ENCODE measurements at places on chromosomes 4 and X.

GRCh38 chr4:13866881-13867280 lies 239.4 kb upstream of the BOD1L1 start:
- DNase-seq, result no peak

- DNase-seq, result peak; percentile 18
These were observed 36.0 kb downstream of the GAB3 start for GRCh38 chrX:154714925-154715324.

- DNase-seq, result no peak
These were observed 6.9 kb downstream of the UBA1 start for GRCh38 chrX:47200385-47201150.

DNA sequence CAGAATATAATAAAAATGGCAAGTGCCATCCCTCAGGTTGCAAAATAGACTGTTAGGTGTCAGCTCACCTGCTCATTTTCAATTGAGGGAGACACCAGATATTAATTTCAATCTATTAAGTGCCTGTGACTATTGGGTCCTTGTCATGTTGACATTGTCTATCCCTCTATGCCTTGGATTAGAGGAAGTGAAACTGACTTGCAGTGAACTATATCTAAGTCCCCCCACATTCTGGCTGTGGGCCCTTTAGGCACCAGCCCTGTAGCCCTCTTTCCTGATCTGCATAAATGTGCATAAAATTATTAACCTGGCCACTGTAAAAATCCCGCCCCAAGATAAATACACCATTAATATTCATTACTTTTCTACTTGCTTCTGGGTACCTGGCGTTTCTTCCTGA lies 293.0 kb upstream of the CLNK start:
- no peak for DNase-seq

- no peak for DNase-seq
These were observed 1.1 kb downstream of the GAB1 start for GRCh38 chr4:143337600-143338287.

- no peak for DNase-seq
These were observed 112.0 kb downstream of the IRF2 start for GRCh38 chr4:184362396-184362795.

DNA sequence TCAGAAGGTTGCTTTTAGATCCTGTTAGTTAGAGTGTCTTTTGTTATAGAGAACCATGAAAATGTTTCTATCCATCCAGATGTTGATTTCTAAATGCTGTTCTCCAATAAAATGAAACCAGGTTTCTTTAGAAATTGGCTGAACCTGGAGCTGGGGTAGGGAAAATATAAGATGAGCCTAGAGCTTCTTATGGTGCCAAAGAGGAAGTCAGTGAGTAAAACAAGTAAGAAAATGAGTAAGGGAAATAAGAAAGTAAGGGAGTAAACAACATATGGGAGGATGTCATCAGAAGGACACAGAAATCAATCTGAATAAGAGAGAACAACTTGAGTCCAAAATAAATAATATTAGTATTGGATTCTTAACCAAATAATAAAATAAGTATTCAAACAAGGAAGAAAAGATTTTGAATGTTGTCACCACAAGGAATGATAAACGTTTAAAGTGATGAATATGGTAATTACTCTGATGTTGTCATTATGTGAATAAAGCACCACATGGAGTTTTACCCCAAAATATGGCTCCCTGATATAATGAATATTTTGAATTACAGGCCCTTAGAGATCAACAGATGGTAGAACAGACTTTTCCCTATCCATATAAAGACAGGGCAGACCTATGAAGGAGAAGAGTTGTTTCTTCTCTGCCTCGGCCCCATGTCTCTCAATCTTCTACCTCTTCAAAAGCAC lies 506.1 kb downstream of the IL15 start:
- no peak for DNase-seq

DNA sequence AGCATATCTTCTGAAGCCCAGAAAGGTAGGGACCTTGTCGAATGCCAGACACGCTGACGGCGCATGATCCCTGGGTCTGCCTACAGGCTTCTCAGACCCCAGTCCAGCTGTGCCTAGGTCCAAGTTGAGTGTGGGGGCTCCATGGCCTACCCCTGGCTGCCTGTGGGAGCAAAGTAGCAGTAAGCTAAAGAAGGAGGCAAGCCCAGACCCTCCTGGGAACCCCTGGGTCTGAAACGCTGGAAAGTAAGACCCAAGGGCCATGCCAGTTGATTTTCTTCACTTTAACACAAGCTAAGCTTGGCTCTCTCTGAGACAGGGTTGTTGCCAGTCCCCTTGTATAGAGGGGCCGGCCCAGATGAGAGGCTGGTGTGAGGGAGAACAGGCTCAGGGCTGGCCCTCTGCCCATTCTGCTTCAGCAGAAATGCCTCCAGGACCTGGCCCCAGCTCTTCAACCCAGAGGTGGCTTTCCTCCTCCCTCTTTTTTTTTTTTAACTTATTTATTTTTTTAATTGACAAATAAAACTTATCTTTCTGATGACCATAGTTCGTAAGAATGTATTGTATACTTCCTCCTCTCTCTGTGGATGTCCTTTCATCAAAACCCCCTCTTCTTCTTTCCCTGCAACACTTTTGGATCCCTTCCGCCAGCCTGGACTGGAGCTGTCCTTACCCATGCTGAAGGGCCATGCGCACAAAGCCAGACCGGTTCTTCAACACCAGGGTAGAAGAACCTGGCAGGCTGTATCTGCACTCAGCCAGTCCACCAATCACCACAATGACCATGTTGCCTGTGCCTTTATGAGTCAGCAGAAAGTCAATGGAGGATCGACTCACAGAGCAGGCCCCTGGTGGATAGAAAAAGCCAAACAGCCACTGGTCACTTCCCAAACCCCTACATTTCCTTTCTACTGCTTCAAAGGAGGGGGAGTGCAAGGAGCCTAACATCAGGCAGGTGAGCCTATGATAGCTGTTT lies 7.1 kb downstream of the AWAT2 start:
- DNase-seq, result no peak

- no peak for DNase-seq
These were observed 43.7 kb upstream of the UGT2A3 start for GRCh38 chr4:68995292-68995691.

GRCh38 chrX:24186986-24187385 lies 37.5 kb downstream of the ZFX start:
- no peak for DNase-seq

DNA sequence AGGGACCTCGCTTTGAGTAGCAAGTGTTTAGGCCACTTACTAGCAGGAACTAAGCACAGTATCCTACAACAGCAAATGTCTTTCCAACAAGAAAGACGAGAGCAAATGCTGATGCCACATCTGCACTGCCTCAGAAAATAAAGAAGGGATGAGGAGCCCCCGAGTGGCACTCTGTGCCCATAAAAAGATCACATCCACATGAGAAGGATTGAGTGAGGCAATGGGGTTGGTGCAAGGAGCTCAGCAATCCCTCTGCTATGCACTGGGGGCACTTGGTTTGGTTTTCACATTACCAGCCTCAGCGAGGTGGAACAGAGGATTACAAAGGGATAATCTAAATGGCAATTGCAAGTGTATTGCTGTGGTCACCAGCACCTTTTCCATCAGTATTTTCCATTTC lies 252.8 kb upstream of the SLC7A11 start:
- DNase-seq, result no peak

GRCh38 chr4:156790866-156791265 lies 180.7 kb downstream of the PDGFC start:
- no peak for DNase-seq

DNA sequence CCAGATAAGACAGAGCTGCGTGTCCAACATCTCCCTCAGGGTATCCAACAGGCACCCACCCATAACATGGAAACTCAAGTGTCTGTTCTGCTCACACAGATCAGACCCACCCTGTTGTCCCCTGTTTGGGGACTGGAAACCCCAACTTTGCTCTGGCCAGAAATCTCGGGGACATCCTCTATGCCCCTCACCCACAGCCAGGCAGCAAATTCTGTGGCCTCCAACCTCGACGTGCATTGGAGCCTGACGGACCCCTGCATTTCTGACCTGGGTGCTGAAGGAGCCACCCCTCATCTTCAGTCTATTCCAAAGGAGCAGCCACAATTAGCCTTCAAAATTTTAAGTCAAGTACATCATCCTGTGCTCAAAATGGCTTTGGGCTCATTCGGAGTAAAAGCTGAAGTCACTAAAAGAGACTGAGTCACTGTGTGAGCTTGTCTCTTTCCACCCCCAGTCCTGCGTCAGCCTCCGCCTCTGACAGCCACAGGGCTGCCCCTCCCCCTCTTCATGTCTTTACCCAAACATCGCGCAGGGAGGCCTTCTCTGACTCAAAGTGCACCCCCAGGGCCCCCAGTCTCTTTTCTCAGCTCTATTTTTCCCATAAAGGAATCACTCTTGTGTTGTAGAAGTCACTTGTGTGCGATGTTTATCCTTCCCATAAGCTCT lies 24.4 kb upstream of the PDE6B start:
- DNase-seq, result no peak

DNA sequence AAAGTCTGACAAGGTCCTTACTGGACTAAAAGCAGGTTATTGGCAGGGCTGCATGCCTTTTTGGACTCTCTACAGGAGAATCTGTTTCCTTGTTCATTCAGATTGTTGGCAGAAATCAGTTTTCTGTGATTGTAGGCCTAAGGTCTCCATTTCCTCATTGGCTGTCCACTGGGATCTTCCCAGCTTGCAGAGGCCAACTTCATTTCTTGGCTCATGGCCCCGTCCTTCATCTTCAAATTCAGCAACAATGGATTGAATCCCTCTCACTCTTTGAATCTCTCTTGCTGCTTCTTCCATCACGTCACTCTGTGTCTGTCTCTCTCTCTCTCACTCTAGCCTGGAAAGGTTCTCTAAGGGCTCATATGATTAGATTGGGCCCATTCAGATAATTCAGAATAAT lies 14.9 kb upstream of the GLUD2 start:
- DNase-seq, result no peak

DNA sequence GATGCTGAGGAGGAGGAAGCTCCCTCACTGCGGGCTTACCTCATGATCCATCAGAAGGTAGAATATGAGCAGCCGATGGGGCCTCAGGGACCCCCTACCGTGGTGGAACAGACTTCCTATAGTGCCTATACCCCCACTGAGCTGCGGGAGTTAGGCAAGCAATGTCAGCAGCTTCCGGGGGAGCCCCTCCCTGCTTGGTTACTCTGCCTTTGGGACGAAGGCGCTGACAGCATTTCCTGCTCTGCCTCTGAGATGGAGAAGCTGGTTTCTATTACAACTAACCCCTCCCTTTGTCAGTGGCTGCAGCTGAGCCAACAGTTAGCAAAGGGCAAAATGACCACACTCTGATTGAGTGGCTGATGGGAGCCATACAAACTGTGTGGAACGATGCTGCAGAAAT lies 430.7 kb downstream of the IDS start:
- no peak for DNase-seq

DNA sequence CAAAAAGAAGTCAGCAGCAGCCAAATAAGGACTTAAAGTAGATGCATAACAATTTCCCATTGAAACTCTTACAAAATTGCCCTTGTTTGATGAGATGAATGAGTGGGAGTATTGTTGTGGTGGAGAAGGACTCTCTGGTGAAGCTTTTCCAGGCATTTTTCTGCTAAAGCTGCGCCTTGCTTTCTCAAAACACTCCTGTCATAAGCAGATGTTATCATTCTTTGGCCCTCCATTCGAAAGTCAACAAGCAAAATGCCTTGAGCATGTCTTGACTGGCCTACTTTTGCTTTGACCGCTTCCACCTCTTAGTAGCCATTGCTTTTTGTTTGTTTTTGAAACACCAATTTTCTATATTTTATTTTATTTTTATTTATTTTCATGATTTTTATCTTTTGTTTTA lies 340.9 kb upstream of the FGF13 start:
- no peak for DNase-seq

DNA sequence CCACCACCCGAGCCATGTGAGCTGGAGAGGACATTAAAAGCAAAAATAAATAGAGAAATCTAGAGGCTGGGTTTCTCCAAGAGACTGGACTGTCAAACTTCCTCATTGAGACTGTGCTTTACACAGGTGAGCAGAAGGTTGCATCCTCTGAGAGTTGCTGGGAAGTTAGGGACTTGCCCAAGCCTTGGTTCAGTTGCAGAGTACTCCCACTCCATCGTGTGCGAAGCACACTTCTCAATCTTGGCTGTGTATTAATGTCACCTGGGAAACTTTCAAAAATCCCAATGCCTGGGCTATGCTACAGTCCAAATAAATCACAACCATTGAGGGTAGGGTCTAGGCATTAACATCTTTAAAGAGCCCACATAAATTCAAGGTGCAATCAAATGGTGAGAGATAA lies 89.2 kb downstream of the ZNF330 start:
- DNase-seq, result no peak

- no peak for DNase-seq
These were observed 18.2 kb downstream of the BCOR start for GRCh38 chrX:40079572-40079971.

DNA sequence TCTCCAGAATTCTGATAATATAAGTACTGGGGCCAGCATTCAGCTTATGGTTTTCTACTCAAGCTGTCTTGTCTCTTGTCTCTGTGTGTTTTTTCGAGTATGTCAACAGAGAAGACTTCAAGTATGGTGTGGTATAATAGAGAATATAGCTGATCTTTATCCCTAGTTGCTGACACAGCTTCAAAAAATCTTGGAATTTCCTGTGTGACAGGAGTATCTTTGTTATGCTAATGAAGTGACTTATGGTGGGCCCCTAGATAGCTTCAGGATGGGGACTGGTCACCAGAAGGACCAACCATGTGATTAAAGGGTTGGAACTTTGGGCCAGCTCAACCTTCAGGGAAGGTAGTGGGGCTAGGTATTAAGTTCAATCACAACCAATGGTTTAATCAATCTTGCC lies 2.9 kb downstream of the GPRASP3 start:
- no peak for DNase-seq

- DNase-seq, result no peak
These were observed 34.1 kb upstream of the SPON2 start for GRCh38 chr4:1206299-1207156.

DNA sequence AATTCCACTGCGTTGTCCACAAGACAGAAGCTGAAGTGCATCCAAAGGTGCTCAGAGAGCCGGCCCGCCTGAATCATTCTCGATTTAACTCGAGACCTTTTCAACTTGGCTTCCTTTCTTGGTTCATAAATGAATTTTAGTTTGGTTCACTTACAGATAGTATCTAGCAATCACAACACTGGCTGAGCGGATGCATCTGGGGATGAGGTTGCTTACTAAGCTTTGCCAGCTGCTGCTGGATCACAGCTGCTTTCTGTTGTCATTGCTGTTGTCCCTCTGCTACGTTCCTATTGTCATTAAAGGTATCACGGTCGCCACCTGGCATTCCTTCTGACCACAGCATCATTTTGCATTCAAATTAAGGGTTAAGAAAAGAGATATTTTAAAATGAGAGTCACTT lies 115.5 kb downstream of the NFKB1 start:
- DNase-seq, result no peak

DNA sequence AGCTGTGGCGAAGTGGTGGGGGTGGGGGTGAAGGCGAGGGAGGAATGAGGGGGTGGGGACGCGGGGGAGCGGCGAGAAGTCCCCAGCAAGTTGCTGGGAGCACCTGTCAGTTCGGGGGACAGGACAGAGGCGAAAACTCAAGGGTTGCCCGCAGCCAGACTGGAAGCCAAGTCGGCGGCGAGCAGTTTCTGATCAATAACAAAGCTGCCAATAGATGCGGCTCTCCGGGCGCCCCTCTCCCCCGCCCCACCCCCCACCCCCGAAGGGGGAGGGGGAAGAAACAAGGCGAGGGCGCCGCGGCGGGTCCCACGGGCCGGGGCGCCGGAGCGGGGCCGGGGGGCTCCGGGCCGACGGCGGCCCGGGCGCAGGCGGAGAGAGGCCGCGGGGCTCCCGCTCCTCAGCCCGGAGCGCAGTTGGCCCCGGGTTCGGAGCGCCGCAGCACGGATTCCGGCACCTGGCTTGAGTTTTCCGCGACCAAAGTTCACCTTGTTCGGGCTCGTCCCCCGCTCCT lies 379 bp downstream of the PDGFC start:
- DNase-seq, result no peak

All from NCI-H748 treated with DMSO at 0.1 percent for 48 hours (cell line).